Fibroblast of skin of left quadriceps (primary cell): ENCODE measurements at places on chromosomes 1 and 21.

GRCh38 chr1:9590945-9591668, 2.4 kb downstream of the TMEM201 start:
- DNase-seq = no peak

- DNase-seq = no peak
These were observed 46.4 kb upstream of the RGS21 start for GRCh38 chr1:192270398-192270797.

GRCh38 chr1:23594927-23595353, 35.6 kb upstream of the ID3 start:
- DNase-seq = no peak

- DNase-seq = no peak
These were observed 125.2 kb upstream of the DSCAM start for GRCh38 chr21:40972151-40972550.

DNA sequence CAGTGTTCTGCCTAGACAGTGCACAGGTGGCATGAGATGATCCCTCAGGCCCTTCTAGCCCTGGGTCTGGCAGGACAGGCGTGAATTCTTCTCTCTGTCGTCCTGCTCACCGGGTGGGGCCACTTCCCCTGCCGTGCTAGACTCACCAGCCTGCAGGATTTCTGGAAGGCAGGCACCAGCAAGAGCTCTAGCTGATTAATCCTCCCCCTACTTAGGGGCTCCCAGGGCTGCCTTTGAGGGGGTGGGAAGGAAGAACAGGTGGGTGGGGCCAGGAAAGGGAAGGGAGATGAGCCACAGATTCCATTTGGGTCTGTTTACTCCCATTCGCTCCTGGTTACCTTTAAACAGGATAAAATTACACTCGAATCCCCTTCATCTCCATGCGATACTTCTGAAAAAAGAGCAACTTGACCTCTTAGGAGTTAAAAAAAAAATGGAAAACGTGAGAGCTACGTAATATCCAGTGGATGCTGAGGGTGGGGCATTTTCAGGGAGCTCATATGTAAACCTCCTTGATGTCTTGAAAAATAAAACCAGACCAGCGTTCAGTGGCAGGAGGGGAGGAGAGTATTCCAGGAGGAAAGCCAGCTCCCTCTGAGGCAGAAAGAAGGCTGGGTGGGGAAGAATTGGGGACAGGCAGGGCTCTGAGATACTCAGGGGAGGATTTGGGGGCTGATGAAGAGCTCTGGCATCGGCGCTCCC, 665.5 kb downstream of the PTPRU start:
- no peak for DNase-seq

DNA sequence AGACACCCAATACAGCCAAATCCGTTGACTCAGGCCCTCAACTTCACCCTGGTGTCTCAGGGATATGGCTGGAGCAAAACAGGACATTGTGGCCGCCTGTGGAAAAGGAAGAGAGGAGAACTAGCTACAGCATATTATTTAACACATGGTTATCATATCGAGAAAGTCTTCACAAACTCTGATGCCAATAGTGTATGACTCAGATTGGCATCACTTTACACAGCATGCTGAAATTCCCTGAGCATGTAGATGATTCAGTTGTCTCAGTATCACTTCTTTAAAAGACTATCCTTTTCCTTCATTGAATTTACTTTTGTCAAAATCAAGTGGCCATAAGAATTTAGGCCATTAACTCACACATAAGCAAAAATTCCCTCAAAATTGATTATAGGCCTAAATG, 20.1 kb downstream of the HSD3B2 start:
- DNase-seq = no peak

DNA sequence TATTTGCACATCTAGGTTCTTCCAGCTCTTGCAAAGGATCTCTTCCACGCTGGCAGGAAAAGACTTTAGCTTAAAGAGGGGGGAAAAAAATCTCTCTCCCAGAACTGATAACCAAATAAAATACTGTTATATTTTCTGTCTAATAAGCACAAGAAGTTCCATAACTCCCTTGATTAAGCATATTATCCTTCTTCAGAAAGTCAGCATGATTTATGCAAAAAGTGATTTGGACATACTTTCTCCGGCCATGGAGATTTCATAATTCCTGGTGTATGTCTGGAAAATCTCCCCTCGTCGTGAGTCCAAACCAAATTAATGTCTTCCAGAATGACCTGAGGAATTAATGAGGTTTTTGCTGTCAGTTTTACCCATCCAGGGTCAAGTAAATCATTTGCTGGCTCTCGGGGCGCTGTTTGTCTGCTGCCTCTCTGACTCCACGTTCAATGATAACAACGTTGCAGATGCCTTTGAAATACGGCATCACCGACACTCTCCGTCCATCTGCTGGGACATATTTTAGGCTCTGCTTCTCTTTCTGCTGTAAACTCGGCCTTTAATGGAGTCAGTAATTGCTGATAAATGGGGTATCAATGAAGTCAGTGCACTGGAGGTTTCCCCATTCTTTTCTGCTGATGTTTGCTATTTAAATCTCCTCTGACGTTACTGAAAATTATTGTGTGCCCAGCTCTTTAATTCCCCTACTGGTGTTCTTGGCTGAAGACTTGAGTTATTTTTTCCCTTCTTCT, 112.9 kb downstream of the HLX start:
- no peak for DNase-seq

DNA sequence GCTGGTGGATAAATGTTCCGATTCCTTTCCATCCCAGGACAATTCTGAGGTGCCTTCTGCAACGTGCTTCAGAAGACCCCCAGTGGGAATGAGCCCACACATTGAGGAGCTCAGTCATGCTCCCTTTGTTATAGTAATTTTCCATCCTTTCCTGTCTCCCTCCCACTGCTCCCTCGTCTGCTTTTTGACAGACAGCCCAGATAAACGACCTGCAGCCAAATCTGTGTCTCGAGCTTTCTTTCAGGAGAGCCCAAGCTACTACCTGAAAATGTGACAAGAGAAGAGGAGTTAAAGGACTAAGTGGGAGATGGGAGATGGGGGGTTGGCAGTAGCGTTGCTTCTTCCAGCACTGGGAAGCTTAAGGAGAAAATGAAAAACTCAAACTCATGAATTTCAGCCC, 65.9 kb upstream of the LRRN2 start:
- DNase-seq = no peak

GRCh38 chr1:200433586-200433985, 23.8 kb upstream of the ZNF281 start:
- no peak for DNase-seq

DNA sequence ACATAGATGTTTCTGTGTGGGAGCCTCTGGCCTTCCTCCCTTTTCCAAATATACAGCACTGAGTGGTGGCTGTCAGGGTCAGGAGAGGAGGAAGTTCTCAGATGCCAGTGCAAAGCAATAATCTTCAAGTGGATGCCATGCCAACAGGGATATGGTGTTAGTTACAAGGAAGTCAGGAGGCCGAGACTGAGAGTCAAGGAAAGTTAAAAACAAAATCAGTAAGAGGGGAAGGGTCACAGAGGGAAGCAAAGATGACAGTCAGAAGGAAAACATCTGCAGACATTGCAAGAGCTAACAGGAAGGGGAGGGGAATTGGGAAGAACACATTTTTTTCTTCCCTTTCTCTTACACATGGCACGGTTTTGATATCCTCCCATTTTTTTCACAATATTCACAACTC, 691.4 kb downstream of the ADGRL2 start:
- DNase-seq = no peak

GRCh38 chr1:203673550-203674411, 47.1 kb downstream of the ATP2B4 start:
- DNase-seq = peak; percentile 41

GRCh38 chr1:9600861-9601834, 12.4 kb downstream of the TMEM201 start:
- no peak for DNase-seq

GRCh38 chr1:193355626-193356025, 169.2 kb upstream of the B3GALT2 start:
- DNase-seq = no peak

- no peak for DNase-seq
These were observed 69.2 kb upstream of the PDC start for GRCh38 chr1:186530109-186530508.

- no peak for DNase-seq
These were observed 13.3 kb upstream of the CAPN8 start for GRCh38 chr1:223678841-223679240.

GRCh38 chr1:73980324-73981040, 217.5 kb downstream of the LRRIQ3 start:
- DNase-seq = no peak

GRCh38 chr1:35191429-35192055, 1.4 kb downstream of the SFPQ start:
- no peak for DNase-seq

- no peak for DNase-seq
These were observed 8.9 kb upstream of the CMPK1 start for GRCh38 chr1:47324682-47325081.

DNA sequence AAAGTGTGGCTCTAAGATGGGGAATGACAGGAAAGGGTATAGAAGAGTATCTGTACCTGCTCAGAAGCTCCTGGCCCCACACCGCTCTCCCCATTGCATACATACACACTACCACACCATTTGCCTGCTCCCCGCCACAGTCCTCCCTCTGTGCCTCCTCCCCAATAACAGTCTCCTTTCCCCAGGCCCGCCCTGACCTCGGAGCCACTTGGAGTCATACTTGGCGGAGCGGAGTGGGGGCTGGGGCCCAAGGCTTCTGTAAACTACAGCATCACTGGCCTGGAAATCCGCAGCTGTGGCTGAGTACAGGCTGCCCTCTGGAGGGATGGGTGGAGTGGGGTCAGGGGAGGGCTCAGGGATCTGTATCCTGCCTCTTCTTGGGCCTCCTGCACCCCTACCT, 8.6 kb downstream of the SEMA6C start:
- no peak for DNase-seq
